ENCODE measurements at places on chromosomes 7 and 10.

DNA sequence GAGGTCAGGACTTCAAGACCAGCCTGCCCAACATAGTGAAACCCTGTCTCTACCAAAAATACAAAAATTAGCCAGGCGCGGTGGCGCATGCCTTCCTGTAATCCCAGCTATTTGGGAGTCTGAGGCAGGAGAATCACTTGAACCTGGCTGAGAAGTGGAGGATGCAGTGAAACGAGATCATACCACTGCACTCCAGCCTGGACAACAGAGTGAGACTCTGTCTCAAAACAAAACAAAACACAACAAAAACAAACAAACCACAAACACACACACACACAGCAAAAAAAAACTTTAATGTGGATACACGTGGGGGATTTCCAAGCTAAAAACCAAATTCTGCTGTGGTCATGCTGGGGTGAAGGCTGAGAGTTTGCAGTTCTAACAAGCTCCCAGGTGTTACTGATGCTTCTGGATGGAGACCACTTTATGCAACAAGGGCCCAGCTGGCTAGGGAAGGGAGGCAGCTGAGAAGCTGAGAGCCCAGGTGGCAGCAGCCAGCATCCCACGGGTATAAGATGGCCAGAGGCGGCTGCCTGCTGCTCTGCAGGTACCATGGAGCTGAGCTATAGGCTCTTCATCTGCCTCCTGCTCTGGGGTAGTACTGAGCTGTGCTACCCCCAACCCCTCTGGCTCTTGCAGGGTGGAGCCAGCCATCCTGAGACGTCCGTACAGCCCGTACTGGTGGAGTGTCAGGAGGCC, at the start of gene ZP3:
ZP3 (plus strand) TSS at position 538 of the 699 bp plus-strand sequence; CDS start at position 553, 15 bp downstream.
- DNase-seq, result no peak

GRCh38 chr10:69317175-69317604, 38.9 kb downstream of the HK1 start:
- DNase-seq, result no peak

- no peak for DNase-seq
Measured at GRCh38 chr7:118182593-118183427, 1.2 kb upstream of the LSM8 start.

DNA sequence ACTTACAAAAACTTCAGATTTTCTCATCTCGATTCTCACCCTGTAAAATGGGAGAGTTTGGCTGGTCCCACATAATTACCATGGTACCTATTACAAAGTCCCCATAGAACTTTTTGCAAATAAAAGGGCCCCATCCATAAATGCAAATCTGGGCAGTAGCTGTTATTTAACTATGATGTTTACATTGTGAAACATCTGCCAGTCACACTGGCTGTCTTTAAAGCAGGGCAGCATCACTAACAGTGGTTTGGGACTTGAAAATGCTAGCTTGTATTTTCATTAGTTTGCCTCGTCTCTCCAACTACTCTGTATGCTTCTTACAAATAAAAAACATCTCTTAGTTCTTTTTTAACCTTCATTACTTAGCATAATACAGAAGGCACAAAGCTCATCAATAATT, 240.7 kb downstream of the FZD1 start:
- DNase-seq, result no peak

Data from IMR-90 (cell line).